Left lung (tissue), 14 donors: ENCODE measurements at places on chromosomes 6 and 20. TPM values are rescaled to one million over a fixed set of nuclear protein-coding genes. Genes with fewer than 3 reads are reported as not detected.
A peak's percentile ranks its signal among the peaks of the same experiment; 100 is the strongest.

Gene SLC13A3
- 2.9 TPM for total RNA-seq

GRCh38 chr20:58473453-58474425, 41.5 kb downstream of the APCDD1L start:
- no peaks in the 10 kb centered on the region for H3K4me1 ChIP-seq
- H3K27ac ChIP-seq = no peak overlapping the region
- H3K4me3 ChIP-seq = no peak overlapping the region
- H3K27me3 ChIP-seq = no peaks in the 10 kb centered on the region

Gene MUC22
- total RNA-seq = 0.20 TPM

DNA sequence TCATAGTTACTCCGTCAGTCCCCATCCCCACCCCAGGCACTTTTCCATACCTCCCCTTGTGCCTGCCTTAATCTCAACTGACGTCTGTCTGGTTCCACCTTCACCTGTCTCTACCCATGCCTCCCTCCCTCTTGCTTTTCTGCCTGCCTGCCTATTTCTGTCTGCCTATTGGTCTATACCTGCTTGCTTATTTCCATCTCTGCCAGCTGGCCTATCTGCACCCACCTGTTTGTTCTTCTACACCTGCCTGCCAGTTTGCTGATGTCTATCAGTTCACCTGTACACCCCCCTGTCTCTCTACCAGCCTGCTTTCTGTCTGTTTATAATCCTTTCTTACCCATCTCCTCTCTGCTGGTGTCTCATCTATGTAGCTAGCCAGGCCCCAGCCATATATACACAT, 87.5 kb downstream of the RALGAPA2 start:
- H3K4me3 ChIP-seq = no peak overlapping the region
- DNase-seq = no peak
- no peaks in the 10 kb centered on the region for H3K4me1 ChIP-seq
- no peaks in the 10 kb centered on the region for H3K27me3 ChIP-seq
- H3K36me3 ChIP-seq = peaks cover 69% of the 10 kb centered on the region

DNA sequence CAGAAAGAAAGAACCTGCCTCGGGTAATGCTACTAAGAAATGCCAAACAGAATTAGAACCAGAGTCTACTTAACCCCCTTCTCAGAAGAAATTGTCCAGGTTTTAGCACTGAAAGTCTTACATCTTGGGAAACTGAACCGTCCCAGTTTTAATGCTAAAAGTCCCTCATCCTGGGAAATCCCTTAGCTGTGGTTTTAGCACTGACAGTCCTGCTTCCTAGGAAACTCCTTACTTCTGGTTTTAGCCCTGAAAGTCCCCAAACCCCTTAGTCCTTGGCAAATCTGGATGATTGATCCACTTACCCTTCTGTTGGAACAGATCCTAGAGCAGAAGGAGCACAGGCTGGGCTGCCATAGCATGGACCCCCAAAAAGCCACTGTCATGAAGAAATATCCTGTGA, 4.8 kb upstream of the TMEM14A start:
- no peak overlapping the region for H3K4me3 ChIP-seq
- no peaks in the 10 kb centered on the region for H3K4me1 ChIP-seq
- H3K36me3 ChIP-seq = no peaks in the 10 kb centered on the region
- H3K27me3 ChIP-seq = peaks cover 10% of the 10 kb centered on the region
- DNase-seq = no peak

DNA sequence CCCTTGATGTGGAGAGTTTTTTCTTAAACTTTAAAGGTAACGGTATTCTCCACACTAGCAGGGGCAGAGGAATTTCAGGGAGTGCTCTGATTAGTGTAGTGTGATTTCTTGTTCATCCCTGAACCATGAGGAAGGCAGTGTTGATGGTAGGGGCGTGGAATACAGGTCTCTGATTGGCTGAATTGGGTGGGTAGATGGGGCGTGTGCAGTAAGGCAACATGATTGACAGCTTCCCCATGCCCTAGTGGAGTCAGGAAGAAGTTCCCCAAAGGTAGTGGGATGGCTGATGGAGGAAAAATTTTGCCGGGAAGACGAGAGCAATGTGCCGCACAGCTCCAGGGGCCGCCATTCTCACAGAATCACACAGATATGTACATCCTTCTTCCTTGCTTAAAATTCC, 97.4 kb upstream of the SALL4 start:
- H3K4me3 ChIP-seq = no peak overlapping the region
- no peaks in the 10 kb centered on the region for H3K4me1 ChIP-seq
- no peak for DNase-seq
- no peak overlapping the region for H3K27ac ChIP-seq
- no peaks in the 10 kb centered on the region for H3K36me3 ChIP-seq

Gene DUSP22
- total RNA-seq = 47.0 TPM

- no peaks in the 10 kb centered on the region for H3K4me1 ChIP-seq
- H3K27me3 ChIP-seq = no peaks in the 10 kb centered on the region
- DNase-seq = no peak
- H3K4me3 ChIP-seq = no peak overlapping the region
Observed at GRCh38 chr6:14406614-14407331, 289.2 kb downstream of the CD83 start.

GRCh38 chr6:102149191-102149590, 755.7 kb downstream of the GRIK2 start:
- H3K4me1 ChIP-seq = no peaks in the 10 kb centered on the region
- no peak overlapping the region for H3K27ac ChIP-seq
- no peaks in the 10 kb centered on the region for H3K27me3 ChIP-seq
- DNase-seq = no peak
- H3K36me3 ChIP-seq = no peaks in the 10 kb centered on the region

DNA sequence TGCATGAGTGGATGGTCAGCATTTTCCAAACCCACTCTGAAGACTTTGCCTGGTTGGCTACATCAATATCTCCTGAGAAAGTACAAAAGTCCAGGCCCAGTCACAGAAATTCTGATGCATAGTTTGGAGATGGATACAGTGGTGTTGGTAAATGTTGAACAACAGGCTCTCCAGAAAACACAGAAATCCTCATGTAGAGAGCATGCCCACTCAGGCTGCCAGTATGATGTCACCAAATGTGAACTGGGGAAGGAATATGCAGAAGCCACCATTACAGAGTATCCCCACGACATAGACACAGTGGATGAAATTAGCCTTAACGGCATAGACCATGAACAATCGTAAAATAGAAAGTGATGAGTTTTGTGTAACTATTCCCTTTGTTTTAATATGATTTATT, 97.1 kb upstream of the NXT1 start:
- H3K27ac ChIP-seq = no peak overlapping the region
- DNase-seq = no peak
- H3K36me3 ChIP-seq = no peaks in the 10 kb centered on the region
- H3K4me1 ChIP-seq = no peaks in the 10 kb centered on the region
- no peaks in the 10 kb centered on the region for H3K27me3 ChIP-seq

GRCh38 chr20:47610247-47610944, 108.7 kb downstream of the NCOA3 start:
- no peak overlapping the region for H3K4me3 ChIP-seq

DNA sequence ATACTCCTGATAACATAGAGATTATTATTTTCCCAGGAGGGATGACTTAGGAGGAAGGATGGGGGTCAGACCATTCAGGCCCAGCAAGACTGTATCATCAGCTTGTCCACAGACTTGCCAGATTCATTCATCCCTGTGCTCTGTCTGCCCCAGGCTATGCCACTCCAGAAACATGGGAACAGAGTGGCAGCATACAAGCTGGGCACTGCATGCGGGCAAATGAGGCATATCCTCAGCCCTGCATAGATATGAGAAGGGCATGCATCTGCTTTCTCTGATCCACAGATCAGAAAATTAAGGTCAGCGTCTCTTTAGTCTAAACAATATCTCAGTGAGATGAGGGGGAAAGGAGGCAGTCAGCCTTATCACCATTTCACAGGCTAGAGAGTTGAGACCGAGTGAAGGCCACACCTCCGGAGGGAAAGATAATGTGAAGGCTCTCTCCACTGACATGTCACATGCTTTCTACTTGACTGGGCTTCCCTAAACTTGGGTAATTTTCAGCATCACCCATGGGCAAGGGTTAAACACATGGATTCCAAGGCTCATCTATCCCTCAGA, 140.5 kb downstream of the TFAP2B start:
- no peak overlapping the region for H3K4me3 ChIP-seq
- H3K36me3 ChIP-seq = no peaks in the 10 kb centered on the region
- H3K4me1 ChIP-seq = no peaks in the 10 kb centered on the region
- DNase-seq = no peak
- no peak overlapping the region for H3K27ac ChIP-seq

DNA sequence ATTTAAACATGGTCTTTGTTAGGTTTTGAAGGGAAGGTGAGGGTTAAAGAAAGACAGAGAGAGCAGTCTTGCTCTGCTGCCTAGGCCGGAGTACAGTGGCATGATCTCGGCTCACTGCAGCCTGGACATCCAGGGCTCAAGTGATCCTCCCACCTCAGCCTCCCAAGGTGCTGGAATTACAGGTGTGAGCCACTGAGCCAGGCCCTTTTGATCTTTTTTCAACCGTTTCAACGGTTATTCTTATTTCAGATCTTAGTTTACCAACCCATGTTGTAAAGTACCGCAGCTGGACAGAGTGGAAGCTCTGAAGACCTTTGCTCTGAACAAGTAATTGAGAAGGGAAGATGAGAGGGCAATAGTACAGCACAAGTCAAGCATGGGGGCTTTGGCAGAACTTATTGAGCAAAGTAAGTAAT, 1.2 kb upstream of the SRPK1 start:
- no peaks in the 10 kb centered on the region for H3K36me3 ChIP-seq
- no peaks in the 10 kb centered on the region for H3K27me3 ChIP-seq
- DNase-seq = no peak
- no peak overlapping the region for H3K4me3 ChIP-seq

DNA sequence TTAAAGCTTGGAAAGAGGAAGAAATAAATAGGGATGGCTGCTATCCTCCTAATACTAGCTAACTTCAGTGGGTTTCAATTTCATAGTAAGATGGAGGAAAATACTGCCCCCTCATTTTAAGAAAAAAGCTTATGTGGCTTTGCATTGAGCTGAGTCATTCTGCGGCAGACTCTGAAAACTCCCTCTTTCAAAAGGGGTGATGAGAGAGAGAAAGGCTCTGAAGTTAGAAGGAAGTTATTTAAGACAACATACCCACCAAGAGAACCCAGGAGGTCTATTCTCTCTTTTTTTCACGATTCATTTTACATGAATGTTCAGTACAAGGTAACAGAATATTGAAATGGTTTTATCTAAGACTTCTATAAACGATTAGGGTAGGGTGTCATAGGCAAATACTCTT, 4.5 kb downstream of the PRDM13 start:
- H3K4me3 ChIP-seq = no peak overlapping the region
- H3K36me3 ChIP-seq = no peaks in the 10 kb centered on the region
- DNase-seq = no peak
- H3K27me3 ChIP-seq = peaks cover 100% of the 10 kb centered on the region
- no peak overlapping the region for H3K27ac ChIP-seq

DNA sequence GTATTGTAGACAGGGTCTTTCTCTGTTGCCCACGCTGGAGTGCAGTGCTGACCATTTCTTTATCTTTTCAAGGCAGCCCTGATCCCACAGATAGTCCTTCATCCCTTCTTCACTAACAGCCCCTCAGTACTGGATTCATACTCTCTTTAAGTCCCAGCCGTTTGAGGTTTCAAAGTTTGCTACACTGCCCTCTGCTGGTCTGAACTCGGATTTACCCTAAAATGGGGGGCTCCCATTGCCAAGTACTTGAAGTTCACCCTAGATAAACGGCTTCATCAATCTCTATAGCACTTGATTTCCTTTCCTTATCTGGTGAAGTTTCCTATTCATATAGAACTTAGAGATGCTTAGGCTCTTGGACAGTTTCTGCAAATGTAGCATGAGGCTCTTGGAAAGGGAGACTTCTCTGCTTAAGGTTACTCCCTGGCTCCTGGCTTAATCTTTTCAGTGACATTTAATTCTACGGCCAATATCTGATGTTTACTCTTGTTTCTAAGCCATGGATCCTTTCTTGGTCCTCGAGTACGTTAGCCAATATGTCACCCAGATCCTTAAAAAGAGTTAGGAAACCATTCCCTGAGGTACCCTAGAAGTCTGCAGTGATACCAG, 21.4 kb upstream of the PREP start:
- H3K27me3 ChIP-seq = no peaks in the 10 kb centered on the region
- no peak for DNase-seq
- H3K36me3 ChIP-seq = no peaks in the 10 kb centered on the region
- no peak overlapping the region for H3K27ac ChIP-seq

DNA sequence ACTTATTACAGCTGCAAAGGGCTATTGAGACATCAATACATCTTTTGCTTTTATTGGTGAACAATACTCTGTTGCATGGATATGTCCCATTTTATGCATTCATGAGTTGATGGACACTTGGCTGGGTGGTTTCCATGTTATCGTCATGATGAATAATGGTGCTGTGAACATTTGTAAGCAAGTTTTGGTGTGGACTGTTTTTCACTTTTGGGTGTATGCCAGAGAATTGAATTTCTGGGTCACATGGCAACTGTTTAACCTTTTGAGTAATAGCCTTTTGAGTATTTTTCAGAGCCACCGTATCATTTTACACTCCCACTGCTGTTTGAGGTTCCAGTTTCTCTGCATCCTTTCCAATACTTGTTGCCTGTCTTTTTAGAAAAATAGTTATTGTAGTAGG, 107.0 kb downstream of the JARID2 start:
- H3K36me3 ChIP-seq = no peaks in the 10 kb centered on the region
- H3K4me1 ChIP-seq = peaks cover 71% of the 10 kb centered on the region
- H3K27me3 ChIP-seq = no peaks in the 10 kb centered on the region
- no peak overlapping the region for H3K27ac ChIP-seq

- no peaks in the 10 kb centered on the region for H3K36me3 ChIP-seq
- DNase-seq = no peak
Observed at GRCh38 chr6:53310771-53311585, 37.8 kb downstream of the ELOVL5 start.

DNA sequence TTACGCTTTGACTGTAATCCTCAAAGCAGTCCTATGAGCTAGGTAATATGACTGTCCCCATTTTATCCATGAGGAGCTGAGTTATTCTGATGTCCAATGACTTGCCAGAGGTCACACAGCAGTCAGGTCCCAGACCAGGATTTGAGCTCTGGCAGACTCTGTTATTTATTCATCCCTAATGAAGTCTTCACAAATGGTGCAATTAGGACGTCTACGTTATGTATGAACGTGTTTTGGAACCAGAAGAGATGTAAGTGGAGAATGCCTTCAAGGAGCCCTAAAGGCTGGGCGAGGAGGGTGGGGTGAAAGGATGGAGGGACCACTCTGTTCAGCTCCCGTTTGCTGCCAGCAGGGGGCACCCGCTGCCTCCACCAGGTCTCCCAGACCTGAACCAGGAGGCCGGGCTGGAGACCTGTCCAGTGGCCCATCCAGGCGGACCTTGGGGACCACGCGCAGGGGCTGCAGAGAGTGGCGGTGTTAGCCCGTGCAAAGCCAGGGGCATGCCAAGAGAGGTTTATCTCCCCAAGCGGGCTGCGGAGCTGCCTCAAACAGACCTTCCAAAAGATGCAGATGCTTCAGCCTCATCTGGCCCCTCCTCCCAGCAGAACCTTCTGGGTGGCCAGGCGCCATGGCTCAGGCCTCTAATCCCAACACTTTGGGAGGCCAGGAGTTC, 15.2 kb upstream of the ZNF335 start:
- no peak overlapping the region for H3K4me3 ChIP-seq
- no peak overlapping the region for H3K27ac ChIP-seq
- no peaks in the 10 kb centered on the region for H3K36me3 ChIP-seq
- H3K27me3 ChIP-seq = peaks cover 7% of the 10 kb centered on the region
- no peaks in the 10 kb centered on the region for H3K4me1 ChIP-seq
- peak; percentile 81 for DNase-seq

Gene TRIM31
- total RNA-seq = 0.39 TPM

- no peaks in the 10 kb centered on the region for H3K27me3 ChIP-seq
- DNase-seq = no peak
- H3K4me3 ChIP-seq = no peak overlapping the region
Observed at GRCh38 chr6:113162739-113163138, 694.4 kb upstream of the MARCKS start.

- no peaks in the 10 kb centered on the region for H3K4me1 ChIP-seq
- H3K27ac ChIP-seq = no peak overlapping the region
- no peak for DNase-seq
- no peak overlapping the region for H3K4me3 ChIP-seq
- H3K27me3 ChIP-seq = peaks cover 19% of the 10 kb centered on the region
Observed at GRCh38 chr20:40233406-40233805, 455.6 kb downstream of the MAFB start.
